G401 (cell line): ENCODE measurements at places on chromosomes 4 and X. TPM values are rescaled to one million over a fixed set of nuclear protein-coding genes. Genes with fewer than 3 reads are reported as not detected.

The AWAT2 gene
- not detected in 2 replicates for total RNA-seq

- DNase-seq: no peak
These were observed 15.7 kb downstream of the SUPT20HL2 start for GRCh38 chrX:24298191-24298590.

- no peak for DNase-seq
These were observed 5.8 kb downstream of the RXFP1 start for GRCh38 chr4:158527516-158527915.

- no peak for DNase-seq
These were observed 242.8 kb downstream of the PPP3CA start for GRCh38 chr4:101104312-101105052.

The BBS7 gene
- 13.7 and 18.5 TPM in 2 replicates for total RNA-seq

- peak; percentile 73 for DNase-seq
These were observed at the start of gene SH3D19 for GRCh38 chr4:151325111-151325948. TSS of gene SH3D19 (minus strand) at chr4:151325605. CDS start at chr4:151325352, 253 bp downstream.

- DNase-seq: no peak
These were observed 42.0 kb downstream of the SGMS2 start for GRCh38 chr4:107866726-107867125.

The SATL1 gene
- not detected in 2 replicates for total RNA-seq

DNA sequence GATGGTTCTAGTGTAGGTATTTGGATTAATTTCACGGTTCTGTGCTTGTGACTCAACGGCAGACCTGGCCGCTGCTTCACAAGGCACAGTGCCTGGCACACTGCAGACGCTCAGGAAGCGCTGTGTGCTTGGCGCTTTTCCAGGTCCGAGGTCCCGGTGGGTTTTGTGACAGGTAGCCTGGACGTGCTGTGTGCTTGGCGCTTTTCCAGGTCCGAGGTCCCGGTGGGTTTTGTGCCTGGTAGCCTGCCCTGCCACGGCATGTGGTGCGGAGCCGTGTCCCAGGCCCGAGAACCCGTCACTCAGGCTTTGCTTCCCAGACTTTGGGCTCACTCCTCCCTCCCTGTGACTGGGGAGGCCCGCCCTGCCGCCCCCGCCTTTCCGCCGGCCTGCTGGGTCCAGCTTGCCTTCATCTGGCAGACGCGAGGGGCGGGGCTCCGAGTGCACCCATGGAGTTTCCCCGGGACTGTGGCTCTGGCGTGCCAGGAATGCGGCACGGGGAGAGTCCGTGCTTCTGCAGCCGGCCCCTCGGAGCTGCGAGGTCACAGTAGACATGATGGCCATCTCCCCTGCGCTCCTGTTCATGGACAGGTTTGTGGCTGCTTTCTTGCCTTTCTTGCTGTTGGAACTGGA lies 44.2 kb downstream of the TBC1D14 start:
- peak; percentile 37 for DNase-seq

GRCh38 chrX:97030463-97030862 lies 146.8 kb downstream of the RPA4 start:
- DNase-seq: no peak

GRCh38 chrX:43556207-43556606 lies 99.9 kb upstream of the MAOA start:
- no peak for DNase-seq

DNA sequence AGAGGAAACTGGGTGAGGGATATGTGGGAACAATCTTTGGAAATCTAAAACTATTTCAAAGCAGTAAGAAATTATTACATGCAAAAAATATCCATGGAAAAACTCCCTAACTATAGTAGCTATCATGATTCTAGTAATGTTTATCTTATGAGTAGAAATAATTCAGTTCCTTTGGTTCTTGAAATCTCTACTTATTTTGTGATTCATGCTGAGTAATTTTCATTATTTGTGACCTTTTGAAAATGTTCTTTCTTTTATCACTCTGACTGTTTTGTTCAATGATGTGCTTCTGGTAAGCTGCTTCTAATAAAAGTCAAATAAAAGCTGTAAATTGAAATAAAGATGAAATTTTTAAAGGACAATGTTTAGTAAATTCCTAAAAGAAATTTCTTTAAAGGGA lies 40.4 kb upstream of the MAGEB10 start:
- DNase-seq: no peak

DNA sequence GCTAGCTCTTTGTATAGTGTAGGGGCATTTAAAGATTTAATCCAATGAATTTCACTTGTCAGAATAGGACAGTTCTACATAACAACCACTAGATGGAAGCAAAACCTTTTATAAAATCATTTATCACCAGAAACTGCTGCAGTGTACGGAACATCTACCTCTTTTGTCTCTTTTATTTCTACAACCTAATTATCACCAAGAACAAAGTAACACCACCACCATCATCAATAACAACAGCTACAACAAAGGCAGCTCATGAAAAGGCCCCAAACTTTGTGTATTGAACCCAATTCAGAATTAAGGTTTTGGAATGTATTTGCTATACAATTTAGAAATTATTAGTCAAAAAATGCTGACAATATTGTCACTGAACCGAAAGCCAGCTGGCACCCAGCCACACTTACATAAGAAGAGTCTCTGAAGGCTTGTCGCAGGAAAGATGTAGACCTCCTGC lies 260.9 kb upstream of the RPS6KA3 start:
- DNase-seq: peak; percentile 77

The CBLL2 gene
- total RNA-seq: not detected in 2 replicates

GRCh38 chr4:76306882-76307659 lies 538 bp downstream of the STBD1 start:
- no peak for DNase-seq

DNA sequence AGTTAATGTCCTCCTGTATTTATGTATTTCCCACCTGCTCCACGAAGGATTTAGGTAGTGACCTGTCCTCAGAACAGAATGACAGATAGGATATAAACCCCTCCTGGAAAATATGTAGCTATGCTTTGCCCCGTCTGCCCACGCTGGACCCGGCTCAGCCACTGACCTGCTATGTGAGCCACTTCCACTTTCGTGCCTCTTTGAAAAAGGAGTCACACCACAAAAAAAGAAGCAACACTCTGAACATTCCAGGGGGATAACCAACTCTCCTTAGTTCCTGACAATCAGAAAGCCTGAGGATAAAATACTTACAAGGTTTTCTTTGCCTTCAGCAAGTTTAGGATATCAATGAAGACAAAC lies 11.1 kb downstream of the ACSL1 start:
- no peak for DNase-seq

GRCh38 chrX:118883994-118884393 lies 60.4 kb downstream of the ZCCHC12 start:
- DNase-seq: no peak

- no peak for DNase-seq
These were observed 6.2 kb upstream of the AFF1 start for GRCh38 chr4:86928400-86929255.

DNA sequence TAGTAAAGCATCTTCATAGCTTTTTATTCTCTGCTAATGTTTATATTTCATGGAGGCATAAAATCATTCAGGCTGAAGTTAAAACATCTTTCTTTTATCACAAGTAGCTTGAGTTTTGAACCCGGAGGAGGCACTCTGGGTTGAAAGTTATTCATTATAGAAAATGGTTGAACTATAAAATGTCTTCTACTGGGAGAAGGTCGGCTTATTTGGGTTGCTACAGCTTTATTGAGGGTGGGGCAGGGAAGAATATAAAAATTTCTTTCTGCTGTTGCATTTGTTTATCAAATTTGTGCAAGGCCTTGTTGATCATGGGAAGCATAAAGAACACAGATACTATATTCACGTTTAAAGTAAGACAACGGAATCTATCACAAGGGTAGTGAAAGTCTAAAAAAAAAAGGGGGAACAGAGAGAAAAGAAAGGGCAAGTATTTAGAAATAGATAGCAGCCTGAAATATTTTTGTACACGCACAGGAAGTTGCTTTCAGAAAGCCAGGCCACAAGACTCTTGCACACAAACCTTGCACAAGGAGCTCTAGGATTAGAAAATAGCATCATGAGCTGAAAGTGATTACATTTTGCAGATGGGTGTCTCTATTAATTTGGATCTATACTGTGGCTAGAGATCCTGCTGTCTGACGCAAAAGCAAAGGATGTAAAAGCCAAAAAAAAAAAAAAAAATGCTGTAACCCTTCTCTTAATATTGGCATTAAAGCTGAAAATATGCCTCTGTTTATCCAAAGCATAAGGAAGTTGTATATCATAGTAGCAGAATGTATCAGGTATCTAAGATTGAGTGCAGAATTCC lies 37.2 kb upstream of the FAM9C start:
- no peak for DNase-seq

The CYSLTR1 gene
- total RNA-seq: 0.12 TPM in 1 of 2 replicates, not detected in the other

The MAGEA1 gene
- not detected in 2 replicates for total RNA-seq

- peak; percentile 94 for DNase-seq
These were observed 61.3 kb downstream of the HS3ST1 start for GRCh38 chr4:11367371-11367770.

DNA sequence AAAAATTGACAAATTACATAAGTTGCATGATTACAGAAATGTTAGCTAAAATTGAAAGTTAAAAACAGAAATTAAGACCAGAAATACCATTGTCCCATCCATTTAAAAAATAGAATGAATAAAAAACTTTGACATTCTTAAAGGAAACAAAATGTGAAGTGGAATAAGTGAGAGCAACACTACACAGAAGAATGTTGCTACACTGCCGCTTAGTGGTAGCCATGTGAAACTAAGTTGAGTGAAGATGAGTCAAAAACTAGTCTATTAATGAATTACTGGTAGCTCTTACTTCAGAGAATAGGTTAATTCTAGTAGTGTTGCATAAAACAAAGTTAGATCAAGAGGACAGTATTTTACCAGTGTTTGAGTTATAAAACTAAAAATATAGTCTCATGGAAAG lies 571.0 kb upstream of the KLHL4 start:
- peak; percentile 4 for DNase-seq

DNA sequence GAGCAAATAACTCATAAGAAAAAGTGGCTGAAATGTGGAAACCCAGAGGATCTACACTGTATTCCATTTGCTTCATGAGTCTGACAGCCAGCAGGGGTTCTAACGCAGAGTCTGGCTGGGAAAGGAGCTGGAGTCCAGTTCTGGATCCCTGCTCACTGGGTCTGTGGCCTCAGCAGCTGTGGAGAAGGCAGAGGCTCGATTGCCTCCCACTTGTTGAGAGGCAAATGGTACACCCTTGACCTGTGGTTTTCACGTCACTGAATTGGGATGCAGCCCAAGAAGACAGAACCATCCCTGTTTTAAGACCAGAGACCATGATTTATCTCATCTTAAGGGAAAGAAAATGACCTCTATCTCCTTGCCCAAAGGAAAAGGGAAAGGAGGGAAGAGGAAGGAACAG lies 147.0 kb upstream of the NOCT start:
- DNase-seq: no peak

DNA sequence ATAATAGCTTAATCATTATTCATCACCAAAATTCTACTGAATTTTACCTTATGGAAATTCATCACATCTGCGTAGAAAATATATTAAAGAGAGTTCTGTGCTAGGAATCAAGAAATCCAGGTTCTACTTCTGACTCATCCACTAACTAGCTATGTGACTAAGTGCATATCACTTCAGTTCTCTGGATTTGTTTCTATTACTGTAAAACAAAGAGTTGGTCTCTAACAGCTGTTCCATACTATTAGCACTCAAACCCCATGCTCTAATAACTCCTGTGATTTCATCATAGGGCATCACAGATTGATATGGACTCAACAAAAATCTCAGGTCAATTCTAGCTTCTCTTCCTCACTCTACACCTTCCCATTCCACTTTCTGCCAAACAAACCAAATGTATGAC lies 572.0 kb downstream of the INPP4B start:
- no peak for DNase-seq

DNA sequence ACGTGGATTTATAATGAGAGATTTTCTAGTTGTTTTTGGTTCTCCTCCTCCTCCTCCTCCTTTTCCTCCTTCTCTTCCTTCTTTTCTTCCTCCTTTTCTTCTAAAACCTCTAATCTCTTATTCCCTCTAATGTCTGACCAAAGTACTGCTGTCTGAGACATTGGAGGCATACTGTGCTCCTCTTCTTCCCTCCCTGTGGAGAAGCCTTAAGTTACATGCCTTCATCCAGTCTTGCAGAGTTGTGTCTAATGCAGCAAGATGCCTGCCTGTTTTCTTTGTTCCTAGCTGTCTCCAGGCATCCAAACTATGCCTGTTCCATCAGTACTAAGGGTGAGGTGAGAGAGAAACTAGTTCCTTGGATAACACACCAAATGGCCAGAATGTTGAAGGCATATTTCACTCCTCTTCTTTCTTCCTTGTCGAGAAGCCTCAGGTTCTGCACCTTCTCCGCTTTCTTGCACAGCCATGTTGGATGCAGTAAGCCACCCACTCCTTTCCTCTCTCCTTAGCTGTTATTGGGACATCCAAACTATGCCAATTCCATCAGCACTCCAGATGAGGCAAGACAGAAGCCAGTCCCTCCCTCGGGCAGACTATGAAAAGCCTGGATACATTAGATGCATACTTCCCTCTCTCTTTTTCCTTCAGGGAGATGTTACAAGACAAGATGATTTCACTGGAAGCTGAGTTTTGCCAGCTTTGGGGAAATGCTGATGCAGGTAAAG lies 285.7 kb upstream of the TRAM1L1 start:
- no peak for DNase-seq

GRCh38 chr4:6489927-6490326 lies 17.5 kb upstream of the PPP2R2C start:
- no peak for DNase-seq

DNA sequence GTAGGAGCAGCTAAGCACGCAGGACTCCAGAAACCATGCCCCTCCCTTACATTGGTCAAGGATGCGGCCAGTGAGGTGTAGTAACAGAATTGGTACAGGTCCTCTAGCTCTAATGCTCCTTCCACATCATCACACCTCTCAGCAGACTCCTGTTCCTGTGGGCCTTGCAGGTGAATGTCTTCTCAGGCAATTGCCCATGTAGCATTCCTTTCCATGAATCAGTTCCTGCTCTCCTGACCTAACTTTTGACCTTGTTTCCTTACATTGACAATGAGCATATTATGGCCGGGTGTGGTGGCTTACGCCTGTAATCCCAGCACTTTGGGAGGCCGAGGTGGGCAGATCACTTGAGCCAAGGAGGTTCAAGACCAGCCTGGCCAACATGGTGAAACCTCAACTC lies 31.3 kb downstream of the MAP7D3 start:
- DNase-seq: no peak

The SMIM43 gene
- not detected in 2 replicates for total RNA-seq

DNA sequence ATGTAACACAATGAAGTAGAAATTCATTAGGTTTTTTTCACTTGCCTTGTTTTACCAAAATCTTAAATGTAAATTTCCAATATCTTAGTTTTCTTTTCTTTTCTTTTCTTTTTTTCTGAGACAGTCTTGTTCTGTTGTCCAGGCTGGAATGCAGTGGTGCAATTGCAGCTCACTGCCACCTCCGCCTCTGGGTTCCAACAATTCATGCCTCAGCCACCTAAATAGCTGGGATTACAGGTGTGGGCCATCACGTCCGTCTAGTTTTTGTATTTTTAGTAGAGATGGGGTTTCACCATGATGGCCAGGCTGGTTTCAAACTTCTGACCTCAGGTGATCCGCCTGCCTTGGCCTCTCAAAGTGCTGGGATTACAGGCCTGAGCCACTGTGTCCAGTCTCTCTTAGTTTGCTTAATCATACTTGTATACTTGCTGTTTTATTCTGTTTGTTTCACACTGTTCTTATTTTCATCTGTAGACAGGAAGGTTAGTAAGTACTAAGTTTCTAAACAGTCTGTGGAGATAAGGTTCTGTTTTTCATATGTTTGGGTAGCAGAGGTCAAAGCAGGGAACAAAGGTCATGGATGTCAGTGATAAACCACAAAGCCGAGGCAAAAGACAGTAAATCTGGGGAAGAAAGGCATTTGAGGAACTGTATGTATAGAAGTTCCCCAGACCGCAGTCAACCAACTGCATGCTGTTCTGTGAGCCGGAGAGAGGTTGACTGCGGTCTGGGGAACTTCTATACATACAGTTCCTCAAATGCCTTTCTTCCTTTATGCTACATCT lies 129.1 kb downstream of the CBR4 start:
- DNase-seq: no peak

- no peak for DNase-seq
These were observed 62.3 kb downstream of the UCHL1 start for GRCh38 chr4:41318839-41319530.
